ENCODE measurements at places on chromosomes 6 and 20. TPM values are rescaled to one million over a fixed set of nuclear protein-coding genes. Genes with fewer than 3 reads are reported as not detected.

Gene MLN
- total RNA-seq = not detected

Gene TCF21
- not detected for total RNA-seq

Gene TAF8
- 9.4 TPM for total RNA-seq

Gene SRMS
- total RNA-seq = 0.18 TPM

Gene RNF146
- 11.1 TPM for total RNA-seq

Gene CSTF1
- total RNA-seq = 38.9 TPM

Gene RUNX2
- total RNA-seq = 1.2 TPM

Gene ZSCAN9
- 7.6 TPM for total RNA-seq

Gene SIRPG
- not detected for total RNA-seq

Gene DEFB125
- total RNA-seq = not detected

Gene RAD21L1
- not detected for total RNA-seq

Gene BCKDHB
- 6.0 TPM for total RNA-seq

Gene SCRT2
- total RNA-seq = not detected

Gene FGD2
- total RNA-seq = not detected

All from A549 treated with ZK216348 at 1 μM for 4 hours (cell line).